ENCODE measurements at places on chromosomes 6 and 20.

DNA sequence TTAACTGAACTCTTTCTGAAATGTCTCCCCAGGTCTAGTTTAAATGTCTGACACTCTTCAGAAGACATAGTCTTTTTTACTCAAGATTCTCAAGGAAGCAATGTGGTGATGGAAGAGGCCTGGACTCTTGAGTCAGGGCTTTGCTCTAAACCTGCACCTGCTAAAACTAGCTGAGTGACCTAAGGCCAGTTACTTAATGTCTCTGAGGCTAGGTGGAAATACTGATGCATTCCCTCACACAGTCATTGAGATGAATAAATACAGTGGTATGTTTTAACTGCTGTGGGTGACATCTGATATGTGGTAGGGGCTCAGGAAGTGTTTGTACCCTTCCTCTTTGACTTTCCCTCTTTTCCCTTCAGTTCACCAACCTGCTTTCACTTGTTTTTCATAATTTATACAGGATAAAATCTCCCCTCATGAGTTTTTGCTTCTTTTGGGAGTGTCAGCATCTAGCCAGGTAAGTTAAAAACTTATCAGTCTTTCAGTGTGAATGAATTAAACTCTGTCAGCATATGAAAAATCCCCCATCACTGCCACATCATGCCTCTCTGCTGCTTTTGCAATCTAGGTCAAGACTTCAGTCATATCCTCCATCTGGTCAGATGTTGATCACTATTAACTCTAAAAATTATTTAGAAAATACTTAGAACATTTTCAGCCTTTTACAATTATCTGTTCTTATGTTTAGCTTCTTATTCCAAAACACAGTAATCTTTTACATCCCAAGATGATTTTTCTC, 178.7 kb upstream of the TNFAIP3 start:
- no peak for DNase-seq

- DNase-seq, result no peak
Measured at GRCh38 chr6:51260003-51260402, 441.3 kb downstream of the TFAP2B start.

GRCh38 chr6:78910010-78910409, 42.7 kb downstream of the IRAK1BP1 start:
- DNase-seq, result no peak

GRCh38 chr20:753897-754635, 14.2 kb downstream of the SLC52A3 start:
- no peak for DNase-seq

DNA sequence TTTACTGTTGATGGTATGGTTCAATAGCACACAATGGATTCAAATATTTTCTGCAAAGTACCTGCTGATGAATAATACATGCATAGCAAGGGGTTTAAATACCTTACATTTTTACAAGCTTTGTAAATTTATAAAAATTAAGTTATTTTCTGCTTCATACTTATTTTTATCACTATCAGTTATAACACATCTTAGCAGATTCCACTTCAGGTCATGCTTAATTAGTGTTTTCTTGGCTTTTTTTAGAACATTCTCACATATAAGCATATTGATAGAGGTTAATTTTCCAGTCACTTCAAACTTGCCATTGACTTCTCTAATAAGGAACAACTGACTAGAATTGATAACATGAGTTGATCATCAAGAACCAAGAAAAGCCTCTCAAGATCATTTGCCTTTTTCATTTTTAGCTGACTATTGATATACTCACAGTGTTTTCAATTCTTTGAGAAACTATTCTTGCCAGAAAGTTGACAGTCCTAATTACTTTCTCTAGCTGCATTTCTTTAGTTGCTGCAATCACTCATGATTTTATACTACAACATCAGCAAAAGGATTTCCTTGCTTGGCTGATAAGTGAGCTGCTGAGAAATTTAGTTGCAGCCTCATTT, 25.8 kb downstream of the PTCHD4 start:
- no peak for DNase-seq

GRCh38 chr20:4876731-4877130, 124.6 kb downstream of the SLC23A2 start:
- no peak for DNase-seq

DNA sequence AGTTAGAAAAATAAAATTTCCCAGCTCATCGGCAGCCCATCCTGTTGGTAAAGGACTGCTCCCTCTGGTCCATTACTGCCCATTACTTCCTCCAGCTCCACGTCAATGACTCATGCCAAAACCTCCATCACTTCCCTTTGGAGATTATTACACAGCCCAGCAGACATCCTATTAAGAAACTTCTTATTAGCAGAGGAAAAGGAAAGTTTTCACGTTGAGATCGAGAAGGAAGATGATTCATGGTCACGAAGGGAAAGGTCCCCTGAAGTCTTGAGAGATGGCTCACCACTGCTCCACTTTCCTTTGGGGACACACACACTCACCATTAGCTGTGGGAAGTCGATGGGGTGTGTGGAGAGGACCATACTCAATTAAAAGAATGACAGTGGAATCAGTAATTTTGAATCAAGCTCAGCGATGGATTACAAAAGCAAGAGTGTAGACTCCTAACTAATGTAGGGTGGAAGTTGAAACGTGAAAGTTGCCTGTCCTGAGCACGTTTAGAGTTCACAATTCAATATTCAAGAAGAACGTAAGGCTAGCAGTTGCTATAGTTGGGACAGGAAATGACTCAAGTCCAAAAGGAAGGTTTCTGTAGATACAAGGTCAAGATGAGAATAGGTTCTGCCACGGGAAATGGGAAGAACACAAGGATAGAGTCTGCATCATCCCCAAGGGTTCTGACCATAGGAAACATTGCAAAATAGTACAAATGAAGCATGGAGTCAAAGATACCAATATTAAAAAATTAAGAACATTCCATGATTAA, 21.6 kb downstream of the SASH1 start:
- no peak for DNase-seq

DNA sequence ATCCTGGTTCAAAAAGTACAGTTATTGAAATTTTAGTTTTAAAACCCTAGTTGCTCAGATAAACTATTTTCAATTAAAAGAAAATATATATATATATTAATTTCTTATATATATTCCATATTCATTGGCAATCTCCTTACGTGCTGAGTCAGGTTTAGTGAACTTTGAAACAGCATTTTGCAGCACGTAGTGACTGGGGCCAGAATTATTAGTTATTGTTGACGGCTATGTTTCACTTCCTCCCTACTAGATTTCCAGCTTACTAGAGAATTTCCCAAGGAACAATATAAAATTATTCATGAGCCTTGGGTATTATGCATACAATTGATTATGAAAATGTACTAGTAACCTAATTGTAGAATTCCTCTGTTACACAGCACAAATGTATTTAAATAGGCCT, 150.3 kb downstream of the KLHL32 start:
- no peak for DNase-seq

DNA sequence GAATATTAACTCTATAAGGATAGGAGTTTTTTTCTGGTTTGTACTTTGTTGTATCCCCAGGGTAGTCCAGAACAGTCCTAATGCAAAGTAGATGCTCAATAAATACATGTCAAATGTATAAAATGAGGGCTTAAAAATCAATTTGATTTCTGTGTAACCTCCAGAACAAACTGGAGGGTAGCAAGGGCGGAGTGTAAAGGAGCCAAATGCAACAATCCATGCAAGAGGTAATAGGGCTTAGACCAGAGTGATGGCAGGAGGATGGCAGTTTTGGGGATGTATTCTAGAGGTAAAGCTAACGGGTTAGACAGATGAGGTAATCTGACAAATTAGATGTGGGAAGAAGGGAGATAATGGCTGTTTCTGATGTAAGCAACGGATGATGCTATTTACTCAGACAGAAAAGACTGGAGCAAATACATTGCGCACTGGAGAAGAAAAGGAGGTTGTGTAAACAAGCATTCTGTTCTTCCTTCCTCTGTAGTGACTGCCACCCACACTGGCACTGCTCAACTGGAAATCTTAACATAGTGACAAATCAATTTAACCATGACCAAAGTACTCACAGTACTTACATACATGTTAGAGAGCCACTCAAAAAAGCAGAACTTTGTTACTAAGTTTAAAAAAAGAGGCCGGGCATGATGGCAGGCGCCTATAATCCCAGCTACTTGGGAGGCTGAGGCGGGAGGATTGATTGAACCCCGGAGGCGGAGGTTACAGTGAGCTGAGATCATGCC, 2.0 kb downstream of the ZNF318 start:
- no peak for DNase-seq

GRCh38 chr6:142700032-142700431, 244.9 kb downstream of the HIVEP2 start:
- DNase-seq, result no peak

DNA sequence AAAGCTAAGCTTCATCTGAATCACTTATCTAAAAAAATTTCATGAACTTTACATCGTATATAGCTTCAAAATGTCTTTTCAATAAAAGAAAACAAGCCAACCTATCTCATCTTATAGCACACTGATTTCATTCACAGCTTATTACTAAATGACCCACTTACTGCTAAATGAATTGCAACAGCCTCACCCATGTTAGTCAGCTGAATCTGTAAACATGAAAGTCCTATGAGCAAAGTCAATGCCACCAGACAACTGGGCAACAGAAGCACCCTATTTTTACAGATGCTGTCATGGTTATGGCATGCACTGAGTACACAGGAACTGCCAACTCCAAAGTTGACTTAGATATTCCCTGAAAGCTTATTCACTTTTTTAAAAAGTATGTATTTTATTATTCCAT, 41.2 kb upstream of the DST start:
- DNase-seq, result no peak

DNA sequence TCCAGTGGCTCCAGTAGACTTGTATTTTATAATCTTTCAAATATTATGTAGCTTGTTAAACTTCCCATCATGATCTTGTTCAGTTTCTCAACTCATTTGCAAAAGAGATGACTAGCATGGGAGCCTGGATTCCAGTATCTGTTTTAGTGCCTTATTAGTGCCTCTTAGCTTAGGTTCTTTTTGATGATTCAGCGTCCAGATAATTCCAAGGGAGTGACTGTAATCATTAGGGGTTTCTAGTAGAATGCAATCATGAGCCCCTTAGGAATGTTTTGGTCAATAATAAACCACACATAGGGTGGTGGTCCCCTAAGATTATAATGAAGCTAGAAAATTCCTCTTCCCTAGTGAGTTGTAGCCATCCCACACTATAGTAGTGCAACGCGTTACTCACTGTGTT, 7.0 kb downstream of the CD2AP start:
- no peak for DNase-seq

GRCh38 chr6:2197177-2197671, 48.2 kb downstream of the GMDS start:
- DNase-seq, result no peak

DNA sequence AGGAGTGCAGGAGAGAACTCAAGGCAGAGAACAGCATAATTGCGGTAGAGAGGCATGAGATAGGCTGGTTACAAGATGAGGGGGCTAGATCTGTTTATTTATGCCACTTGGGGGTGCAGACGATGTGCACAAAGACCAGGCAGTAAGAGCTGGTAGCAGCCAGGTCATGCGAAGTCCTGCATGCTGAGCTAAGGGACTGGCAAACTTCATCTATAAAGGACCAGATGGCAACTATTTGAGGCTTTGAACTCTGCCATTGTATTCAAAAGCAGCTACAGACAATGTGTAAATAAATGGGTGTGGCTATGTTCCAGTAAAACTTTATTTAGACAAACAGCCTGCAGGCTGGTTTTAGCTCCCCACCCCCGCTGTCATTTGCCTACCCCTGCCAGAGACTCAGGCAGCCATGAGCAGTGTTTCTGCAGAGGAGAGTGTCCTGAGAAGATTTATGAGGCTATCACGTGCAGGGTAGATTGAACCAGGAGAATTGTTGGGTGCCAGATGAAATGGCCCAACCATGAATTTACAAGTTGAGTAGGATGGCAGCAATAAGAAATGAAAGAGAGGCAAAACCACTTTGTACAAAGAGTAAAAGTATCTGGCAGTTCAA, 253.4 kb upstream of the MOCS1 start:
- no peak for DNase-seq

DNA sequence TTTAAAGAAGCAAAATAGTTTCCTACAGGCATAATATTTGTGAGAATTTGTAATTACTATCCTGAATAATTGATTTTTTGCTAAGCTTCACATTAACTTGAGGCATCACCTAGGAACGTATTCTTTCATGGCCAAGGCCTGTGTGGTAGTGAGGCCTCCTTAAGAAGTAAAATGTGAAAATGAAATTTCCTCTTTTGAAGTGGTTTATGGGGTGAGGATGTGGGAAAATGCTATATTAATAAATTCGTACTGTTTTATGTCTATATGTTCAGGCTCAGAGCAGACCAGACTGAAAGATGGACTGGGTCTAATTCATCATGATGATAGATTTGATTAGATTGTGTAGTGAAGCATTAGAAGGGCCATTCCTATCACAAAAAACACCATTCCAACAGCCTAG, 33.1 kb downstream of the MYLIP start:
- DNase-seq, result no peak

DNA sequence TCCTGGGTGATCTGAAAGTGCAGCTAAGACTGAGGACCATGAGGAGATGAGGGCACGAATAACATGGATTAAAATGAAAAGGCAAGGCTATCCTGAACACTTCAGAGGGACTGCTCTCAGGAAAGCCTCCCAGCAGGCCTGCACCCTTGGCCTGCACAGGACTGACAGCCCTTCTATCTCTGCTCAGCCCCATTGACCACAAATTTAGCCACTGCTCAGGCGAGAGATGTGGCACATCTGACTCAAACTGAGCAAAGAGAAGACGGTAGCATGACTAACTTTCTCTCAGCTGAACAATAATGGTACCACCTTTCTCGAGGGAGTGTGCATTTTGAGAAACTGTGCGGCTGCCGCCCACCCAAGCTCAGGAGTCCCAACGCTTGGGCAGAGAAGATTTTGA, 257.5 kb downstream of the ADGB start:
- no peak for DNase-seq

GRCh38 chr20:37921341-37921929, 18.5 kb downstream of the VSTM2L start:
- no peak for DNase-seq

DNA sequence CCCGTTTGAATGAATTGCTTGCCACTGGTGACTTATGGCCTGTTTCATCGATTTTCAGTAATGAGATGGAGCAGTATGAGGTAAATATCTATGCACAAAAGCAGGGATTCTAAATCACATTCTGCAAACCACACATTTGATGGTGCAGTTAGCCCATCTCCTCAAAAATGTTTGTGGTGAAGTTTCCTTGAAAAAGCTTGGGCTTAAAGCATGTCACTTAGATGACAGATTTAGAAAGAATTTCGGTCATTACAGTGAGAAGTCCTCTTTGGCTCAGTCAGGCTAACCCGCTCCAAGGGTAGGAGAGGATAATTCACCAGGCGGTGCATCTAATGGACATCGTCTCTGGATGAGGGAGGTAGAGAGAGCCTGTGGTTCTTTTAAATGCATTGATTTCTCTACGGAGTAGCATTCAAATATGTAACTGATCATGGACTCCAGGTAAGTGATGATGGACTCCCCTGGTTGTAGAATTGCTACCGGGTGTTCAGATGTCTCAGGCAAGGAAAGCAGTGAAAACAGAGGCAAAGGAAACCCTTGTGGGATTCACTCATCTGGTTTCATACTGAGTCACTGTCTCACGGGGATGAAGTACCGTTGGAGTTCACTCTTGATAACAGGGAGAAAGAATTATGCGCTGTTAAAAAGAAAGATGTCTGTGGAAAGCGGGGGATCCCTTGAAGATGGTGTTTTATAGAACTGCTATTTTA, 65.3 kb downstream of the AIG1 start:
- DNase-seq, result no peak

GRCh38 chr6:50093116-50093937, 43.6 kb upstream of the DEFB112 start:
- no peak for DNase-seq
